ENCODE measurements at places on chromosomes 2 and 18.

DNA sequence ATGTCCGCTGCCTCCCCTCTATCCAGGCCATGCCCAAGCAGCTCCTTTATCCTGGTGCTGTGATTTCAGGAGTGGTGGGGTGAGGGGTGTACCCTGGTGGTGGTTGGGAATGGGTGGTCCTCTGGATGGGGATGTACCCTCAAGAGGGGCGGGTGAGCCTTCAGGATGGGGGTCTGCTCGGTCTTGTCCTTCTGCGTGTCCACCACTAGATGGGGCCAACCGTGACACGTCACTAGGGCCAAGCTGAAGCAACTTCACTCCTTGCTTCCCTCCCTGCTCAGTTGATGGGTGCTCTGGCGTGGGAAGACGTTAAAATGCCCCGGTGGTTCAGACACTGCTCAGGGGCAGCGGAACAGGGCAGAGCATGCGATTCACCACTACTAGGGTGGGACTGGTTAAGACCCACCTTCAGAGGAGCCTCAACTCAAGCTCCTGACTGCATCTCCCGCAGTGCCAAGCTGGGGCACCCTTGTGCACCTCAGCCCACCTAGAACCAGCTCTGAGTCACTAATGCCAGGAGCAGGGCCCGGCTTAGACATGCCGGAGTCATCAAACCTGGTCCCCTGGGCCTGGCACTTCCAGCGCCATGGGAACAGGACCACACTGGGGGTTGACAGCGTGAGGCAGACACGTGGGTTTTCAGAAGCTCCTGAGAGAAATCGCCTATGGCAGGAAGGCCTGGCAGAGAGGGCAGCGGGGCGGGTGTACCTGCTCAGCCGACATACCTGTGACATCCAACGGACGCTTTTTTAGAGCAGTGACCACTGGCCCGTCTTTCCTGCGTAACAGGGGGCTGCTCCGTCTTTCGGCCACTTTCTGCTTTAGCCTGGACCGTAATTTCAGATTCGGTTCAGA lies 256.7 kb downstream of the HDAC4 start:
- DNase-seq = peak; percentile 67

DNA sequence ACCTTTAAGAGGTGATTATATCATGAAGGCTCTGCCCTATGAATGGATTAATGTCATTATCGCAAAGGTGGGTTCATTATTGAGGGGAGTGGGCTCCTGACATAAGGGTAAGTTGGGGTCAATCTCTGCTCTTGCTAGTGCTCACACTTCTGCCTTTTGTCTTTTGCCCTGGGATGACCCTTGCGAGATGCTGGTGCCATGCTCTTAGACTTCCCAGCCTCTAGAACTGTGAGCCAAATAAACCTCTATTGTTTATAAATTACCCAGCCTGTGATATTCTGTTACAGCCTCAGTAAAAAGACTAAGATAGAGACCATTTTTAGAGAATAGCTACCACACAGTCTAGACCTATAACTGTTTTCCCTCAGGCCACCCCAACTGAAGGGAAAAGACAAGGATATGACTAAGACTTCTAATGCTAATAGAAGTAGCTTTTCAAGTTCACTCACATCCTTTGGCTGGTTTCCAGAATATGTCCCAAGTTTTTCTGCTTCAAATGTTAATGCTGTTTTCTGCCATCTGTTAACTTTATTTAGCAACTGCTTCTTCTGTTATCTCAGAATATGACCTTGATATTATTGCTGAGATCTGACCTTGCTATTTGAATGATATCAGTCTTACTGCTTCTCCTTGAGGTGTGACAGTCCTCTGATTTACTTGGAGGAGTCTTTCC lies 65.1 kb upstream of the STAM2 start:
- no peak for DNase-seq

- DNase-seq = no peak
Observed at GRCh38 chr2:121186261-121186660, 98.7 kb downstream of the TFCP2L1 start.

- DNase-seq = no peak
Observed at GRCh38 chr2:160510617-160511016, 17.0 kb upstream of the RBMS1 start.

- DNase-seq = no peak
Observed at GRCh38 chr2:149064856-149065630, 26.5 kb downstream of the LYPD6B start.
